Tibial nerve (tissue), 4 donors: ENCODE measurements at places on chromosomes 12 and 14.

DNA sequence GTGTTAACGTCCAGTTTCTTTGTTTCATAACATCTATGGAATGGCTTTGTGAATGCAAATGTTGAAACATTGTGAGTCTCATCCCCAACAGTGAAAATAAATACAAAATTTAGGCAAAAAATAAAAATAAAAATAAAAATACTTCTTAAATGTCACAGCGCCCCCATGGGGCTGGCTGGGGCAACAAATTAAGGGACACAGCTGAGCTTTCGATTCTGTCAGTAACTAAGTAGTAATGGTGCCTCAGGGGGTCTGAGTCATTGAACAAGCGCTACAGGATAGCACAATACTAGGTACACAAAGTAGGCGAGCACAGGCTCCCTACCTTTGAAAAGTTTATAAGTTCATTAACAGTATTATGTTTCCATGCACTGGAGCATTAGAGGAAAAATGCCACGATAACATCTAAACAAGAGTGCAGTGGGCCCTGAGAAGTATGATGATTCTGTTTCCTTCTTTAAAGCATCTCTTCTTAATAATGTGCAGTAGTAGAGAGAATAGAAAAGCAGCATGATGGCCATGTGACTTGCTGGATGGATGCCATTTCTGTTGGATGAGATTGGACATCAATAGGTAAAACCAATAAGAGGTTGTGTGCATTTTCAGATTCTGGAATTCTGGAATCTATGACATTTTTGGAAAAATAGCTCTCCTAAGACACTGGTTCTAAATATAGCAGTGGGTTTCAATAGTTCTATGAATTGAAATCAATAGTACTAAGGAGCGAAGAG lies 667.2 kb downstream of the DIO2 start:
- H3K27me3 ChIP-seq = no peaks in the 10 kb centered on the region
- no peak for DNase-seq
- no peak overlapping the region for H3K27ac ChIP-seq

GRCh38 chr14:74506411-74506851 lies 12.9 kb downstream of the ISCA2 start:
- peak overlapping the region; percentile 37 for H3K27ac ChIP-seq
- no peaks in the 10 kb centered on the region for H3K36me3 ChIP-seq
- no peak for DNase-seq
- no peak overlapping the region for H3K4me3 ChIP-seq

DNA sequence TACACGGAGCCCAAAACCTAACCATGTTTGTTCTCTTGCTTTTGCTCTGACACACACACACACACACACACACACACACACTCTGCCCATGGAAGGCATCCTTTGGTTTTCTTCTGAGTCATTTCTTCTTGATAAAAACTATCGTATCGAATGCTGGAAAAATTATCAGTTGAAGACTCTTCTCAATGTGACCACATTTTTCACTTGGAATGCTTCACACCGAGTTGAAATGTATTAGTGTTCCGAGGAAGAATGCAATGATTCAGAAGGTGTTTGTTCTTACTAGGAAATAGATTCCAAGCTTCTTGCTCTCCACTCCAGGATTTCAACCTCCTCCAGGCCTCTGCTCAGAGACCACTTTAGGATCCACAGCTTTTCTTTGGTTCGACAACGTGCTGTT lies 226.3 kb downstream of the MON2 start:
- DNase-seq = no peak
- no peaks in the 10 kb centered on the region for H3K4me1 ChIP-seq

DNA sequence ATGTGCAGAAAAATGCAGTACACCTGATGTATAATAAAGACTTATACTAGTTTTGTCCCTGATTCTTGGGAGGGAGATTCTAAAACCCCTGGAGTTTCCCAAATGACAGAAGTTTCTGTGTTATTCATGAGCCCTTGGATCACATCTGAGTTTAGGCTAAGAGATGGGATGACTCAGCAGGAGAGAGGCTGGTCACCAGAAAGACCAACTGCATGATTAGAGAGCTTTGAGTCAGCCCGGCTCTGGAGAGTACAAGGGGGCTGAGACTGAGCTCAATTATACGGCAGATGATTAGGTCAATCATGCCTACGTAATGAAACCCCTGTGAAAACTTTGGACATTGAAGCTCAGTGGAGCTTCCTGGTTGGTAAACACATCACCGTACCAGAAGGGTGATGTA lies 174.2 kb downstream of the SSPN start:
- no peak for DNase-seq
- H3K27me3 ChIP-seq = no peaks in the 10 kb centered on the region
- peak overlapping the region; percentile 28 for H3K27ac ChIP-seq
- H3K4me3 ChIP-seq = no peak overlapping the region
- H3K36me3 ChIP-seq = no peaks in the 10 kb centered on the region
- no peaks in the 10 kb centered on the region for H3K4me1 ChIP-seq

GRCh38 chr12:109775172-109775881 lies 57.9 kb downstream of the TRPV4 start:
- H3K36me3 ChIP-seq = no peaks in the 10 kb centered on the region
- H3K4me3 ChIP-seq = no peak overlapping the region
- H3K27ac ChIP-seq = no peak overlapping the region

GRCh38 chr12:52601671-52602070 lies 408 bp upstream of the KRT72 start:
- no peak overlapping the region for H3K4me3 ChIP-seq
- no peak for DNase-seq
- H3K36me3 ChIP-seq = no peaks in the 10 kb centered on the region
- H3K27me3 ChIP-seq = no peaks in the 10 kb centered on the region
- no peaks in the 10 kb centered on the region for H3K4me1 ChIP-seq
